Esophagus muscularis mucosa (tissue), 4 donors: ENCODE measurements at places on chromosomes 4 and X. TPM values are rescaled to one million over a fixed set of nuclear protein-coding genes. Genes with fewer than 3 reads are reported as not detected.

CCKAR gene
- 1.7 TPM for total RNA-seq

GRCh38 chrX:119755981-119756533 is 2.3 kb upstream of the SOWAHD start:
- no peak overlapping the region for H3K4me3 ChIP-seq
- H3K27me3 ChIP-seq, result no peaks in the 10 kb centered on the region
- DNase-seq, result no peak
- peaks cover 16% of the 10 kb centered on the region for H3K4me1 ChIP-seq
- no peak overlapping the region for H3K27ac ChIP-seq

GRCh38 chrX:29066516-29066915 is 479.3 kb downstream of the IL1RAPL1 start:
- no peaks in the 10 kb centered on the region for H3K36me3 ChIP-seq
- no peak overlapping the region for H3K27ac ChIP-seq
- no peaks in the 10 kb centered on the region for H3K4me1 ChIP-seq
- H3K27me3 ChIP-seq, result no peaks in the 10 kb centered on the region

- H3K4me1 ChIP-seq, result no peaks in the 10 kb centered on the region
- DNase-seq, result no peak
- no peak overlapping the region for H3K4me3 ChIP-seq
- H3K27ac ChIP-seq, result no peak overlapping the region
- no peaks in the 10 kb centered on the region for H3K36me3 ChIP-seq
- H3K27me3 ChIP-seq, result no peaks in the 10 kb centered on the region
Observed at GRCh38 chrX:139680356-139680755, 27.6 kb downstream of the MCF2 start.

DNA sequence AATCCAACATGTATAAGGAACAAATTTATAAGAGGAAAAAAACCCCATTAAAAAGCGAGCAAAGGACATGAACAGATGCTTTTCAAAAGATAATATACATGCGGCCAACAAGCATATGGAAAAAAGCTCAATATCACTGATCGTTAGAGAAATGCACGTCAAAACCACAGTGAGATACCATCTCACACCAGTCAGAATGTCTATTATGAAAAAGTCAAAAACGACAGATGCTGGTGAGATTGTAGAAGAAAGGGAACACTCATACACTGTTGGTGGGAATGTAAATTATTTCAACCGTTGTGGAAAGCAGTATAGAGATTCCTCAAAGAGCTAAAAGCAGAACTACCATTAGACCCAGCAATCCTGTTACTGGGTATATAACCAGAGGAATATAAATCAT is 465.4 kb downstream of the TMA16 start:
- no peak overlapping the region for H3K4me3 ChIP-seq
- H3K36me3 ChIP-seq, result no peaks in the 10 kb centered on the region
- H3K4me1 ChIP-seq, result no peaks in the 10 kb centered on the region
- no peaks in the 10 kb centered on the region for H3K27me3 ChIP-seq
- DNase-seq, result no peak

- no peak for DNase-seq
- H3K27me3 ChIP-seq, result no peaks in the 10 kb centered on the region
- no peaks in the 10 kb centered on the region for H3K36me3 ChIP-seq
Observed at GRCh38 chrX:12327836-12328235, 189.6 kb downstream of the FRMPD4 start.

- H3K27ac ChIP-seq, result no peak overlapping the region
- no peak for DNase-seq
Observed at GRCh38 chr4:138831948-138832347, 183.6 kb upstream of the NOCT start.

POU3F4 gene
- total RNA-seq, result not detected

FRAS1 gene
- 8.7 TPM for total RNA-seq

SLC2A9 gene
- total RNA-seq, result 7.1 TPM

WDFY3 gene
- 98.0 TPM for total RNA-seq

GATA1 gene
- total RNA-seq, result not detected

GRCh38 chrX:19003756-19004155 is 19.8 kb upstream of the PHKA2 start:
- no peak for DNase-seq
- H3K36me3 ChIP-seq, result no peaks in the 10 kb centered on the region
- no peak overlapping the region for H3K4me3 ChIP-seq
- H3K27me3 ChIP-seq, result no peaks in the 10 kb centered on the region
- H3K4me1 ChIP-seq, result peaks cover 11% of the 10 kb centered on the region
- no peak overlapping the region for H3K27ac ChIP-seq

DNA sequence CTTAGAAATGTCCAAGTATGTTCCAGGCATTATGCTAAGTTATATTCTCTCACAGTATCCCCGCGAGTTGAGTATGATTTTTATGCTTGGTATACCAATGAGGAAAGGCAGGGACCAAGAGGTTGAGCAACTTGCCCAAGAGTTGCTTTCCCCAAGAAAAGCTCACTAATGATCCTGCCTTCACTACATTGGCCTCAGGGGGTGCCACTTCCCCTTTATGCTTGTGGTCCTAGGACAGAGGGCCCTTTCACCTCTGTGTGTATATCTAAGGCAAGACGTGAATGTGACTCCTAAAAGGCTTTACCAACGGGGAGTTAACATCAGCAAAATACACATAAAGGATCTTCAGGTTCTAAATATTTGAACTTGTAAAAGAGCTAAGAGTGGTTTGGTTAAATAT is 164.4 kb upstream of the CPEB2 start:
- H3K27ac ChIP-seq, result no peak overlapping the region
- DNase-seq, result no peak
- H3K4me3 ChIP-seq, result no peak overlapping the region
- H3K27me3 ChIP-seq, result no peaks in the 10 kb centered on the region
- H3K4me1 ChIP-seq, result peaks cover 11% of the 10 kb centered on the region
- no peaks in the 10 kb centered on the region for H3K36me3 ChIP-seq

TMEM144 gene
- 2.0 TPM for total RNA-seq

RIBC1 gene
- 0.83 TPM for total RNA-seq

DNA sequence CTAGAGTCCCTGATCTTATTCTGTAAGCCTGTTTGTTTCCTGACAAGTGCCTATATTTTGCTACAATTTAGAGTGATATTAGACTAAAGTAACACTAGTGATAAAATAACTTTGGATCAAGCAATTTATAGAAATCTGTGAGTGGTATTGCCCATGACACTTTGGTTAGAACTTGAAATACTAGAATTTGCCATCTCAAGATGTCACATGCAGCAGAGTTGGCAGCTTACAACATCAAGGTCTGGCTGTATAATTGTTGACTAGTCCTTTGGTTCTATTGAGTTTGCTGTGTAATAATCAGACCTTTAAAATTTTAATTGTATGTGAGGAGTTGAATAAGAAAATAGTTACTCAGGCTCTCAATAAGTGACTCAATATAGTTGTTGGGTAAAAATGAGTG is 167.1 kb downstream of the RAPGEF2 start:
- H3K4me1 ChIP-seq, result peaks cover 49% of the 10 kb centered on the region
- H3K36me3 ChIP-seq, result no peaks in the 10 kb centered on the region
- no peak overlapping the region for H3K27ac ChIP-seq

DNA sequence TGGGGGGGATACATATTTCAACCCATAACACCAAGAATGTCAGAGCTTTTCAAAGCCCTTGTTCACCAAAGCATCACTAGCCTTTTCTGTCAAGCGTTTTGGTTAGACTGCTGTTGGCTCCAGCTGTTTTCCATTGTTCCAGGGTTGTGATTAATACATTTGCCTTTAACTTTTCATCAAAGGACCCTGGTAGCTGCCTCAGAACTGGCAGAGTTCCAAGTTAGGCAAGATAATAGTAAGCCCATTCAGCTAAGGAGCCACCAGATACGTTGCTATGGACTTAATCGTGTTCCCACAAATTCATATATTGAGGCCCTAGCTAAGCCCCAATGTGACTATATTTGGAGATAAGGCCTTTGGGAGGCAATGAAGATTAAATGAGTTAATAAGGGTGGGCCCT is 37.1 kb downstream of the ENOPH1 start:
- H3K4me1 ChIP-seq, result peaks cover 13% of the 10 kb centered on the region
- DNase-seq, result no peak
- no peaks in the 10 kb centered on the region for H3K27me3 ChIP-seq
- no peak overlapping the region for H3K4me3 ChIP-seq
- no peak overlapping the region for H3K27ac ChIP-seq
- H3K36me3 ChIP-seq, result no peaks in the 10 kb centered on the region

GRCh38 chr4:4248885-4249203 is 821 bp upstream of the TMEM128 start:
- no peaks in the 10 kb centered on the region for H3K27me3 ChIP-seq
- H3K4me1 ChIP-seq, result peaks cover 19% of the 10 kb centered on the region
- H3K36me3 ChIP-seq, result peaks cover 9% of the 10 kb centered on the region
- peak overlapping the region; percentile 94 for H3K27ac ChIP-seq
- DNase-seq, result no peak

AMTN gene
- not detected for total RNA-seq

GRCh38 chr4:176387571-176387970 is 67.8 kb downstream of the SPCS3 start:
- H3K36me3 ChIP-seq, result no peaks in the 10 kb centered on the region
- no peaks in the 10 kb centered on the region for H3K4me1 ChIP-seq
- no peak overlapping the region for H3K4me3 ChIP-seq
- no peaks in the 10 kb centered on the region for H3K27me3 ChIP-seq
- DNase-seq, result no peak

DNA sequence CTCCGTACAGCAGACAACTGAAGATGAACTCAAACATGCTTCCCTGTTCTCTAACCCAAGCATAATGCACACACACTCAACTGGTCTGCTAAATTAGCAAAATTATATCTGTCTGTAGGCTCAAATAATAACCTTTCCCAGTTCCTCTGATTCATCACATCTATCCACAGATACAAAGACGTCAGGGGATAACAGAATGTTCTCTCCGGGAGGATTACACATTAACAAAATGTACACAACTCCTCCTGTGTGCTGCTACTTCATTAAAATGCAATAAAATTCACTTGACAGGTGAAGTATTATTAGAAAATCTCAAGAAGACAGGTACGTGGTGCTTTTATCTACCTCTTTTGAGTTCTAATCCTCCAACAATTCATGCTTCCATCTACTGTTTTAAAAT is 57.4 kb downstream of the FAT1 start:
- H3K27ac ChIP-seq, result peak overlapping the region; percentile 76
- DNase-seq, result no peak
- peaks cover 42% of the 10 kb centered on the region for H3K4me1 ChIP-seq
- H3K4me3 ChIP-seq, result no peak overlapping the region

DNA sequence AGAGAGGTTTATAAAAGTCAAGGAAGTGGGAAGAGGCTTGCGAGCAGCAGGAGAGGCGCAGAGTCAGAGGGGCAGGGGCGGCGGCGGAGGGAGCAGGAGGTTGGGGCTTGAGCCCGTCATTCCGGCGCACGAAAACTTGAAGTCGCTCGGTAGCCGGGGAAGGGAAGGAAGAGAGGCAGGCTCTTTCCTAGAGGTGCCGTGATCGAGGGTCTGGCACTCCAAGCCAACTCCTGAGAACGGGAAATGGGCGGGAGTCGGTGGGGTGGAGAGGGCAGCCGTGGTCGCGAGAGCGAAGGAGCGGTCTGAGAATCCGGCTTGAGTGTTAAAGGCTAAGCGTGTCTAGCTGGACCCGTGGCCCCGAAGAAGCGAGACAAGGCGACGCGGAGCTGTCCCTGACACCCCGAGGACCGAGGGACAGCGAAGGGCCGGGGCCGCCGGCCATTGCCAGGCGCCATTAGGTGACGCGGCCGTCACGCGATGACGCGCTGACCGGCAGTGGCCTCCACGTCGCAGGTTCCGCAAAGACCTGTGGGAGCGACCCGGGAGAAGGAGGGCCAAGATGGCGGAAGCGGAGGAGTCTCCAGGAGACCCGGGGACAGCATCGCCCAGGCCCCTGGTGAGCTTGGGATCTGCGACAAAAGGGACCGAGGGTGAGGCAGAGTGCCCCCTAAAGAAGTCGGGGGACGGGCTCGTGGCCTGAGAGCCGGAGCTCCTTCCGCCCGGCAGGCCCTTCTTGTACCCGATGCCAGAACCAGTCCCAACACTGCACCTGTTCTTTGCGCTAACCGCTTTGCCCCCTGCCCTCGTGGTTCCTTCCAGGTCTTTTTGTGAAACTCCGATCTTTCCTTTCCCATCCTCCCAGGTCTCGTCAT is at the start of gene YIPF6:
Gene YIPF6 (plus strand): TSS at position 544 of the 872 bp plus-strand sequence. CDS start 16 bp downstream, at position 560.
- peak within 1 kb of the TSS; percentile 94 for H3K27ac ChIP-seq
- peaks cover 18% of the 10 kb centered on the region for H3K4me1 ChIP-seq
- DNase-seq, result peak; percentile 88
- H3K36me3 ChIP-seq, result no peaks in the 10 kb centered on the region

DNA sequence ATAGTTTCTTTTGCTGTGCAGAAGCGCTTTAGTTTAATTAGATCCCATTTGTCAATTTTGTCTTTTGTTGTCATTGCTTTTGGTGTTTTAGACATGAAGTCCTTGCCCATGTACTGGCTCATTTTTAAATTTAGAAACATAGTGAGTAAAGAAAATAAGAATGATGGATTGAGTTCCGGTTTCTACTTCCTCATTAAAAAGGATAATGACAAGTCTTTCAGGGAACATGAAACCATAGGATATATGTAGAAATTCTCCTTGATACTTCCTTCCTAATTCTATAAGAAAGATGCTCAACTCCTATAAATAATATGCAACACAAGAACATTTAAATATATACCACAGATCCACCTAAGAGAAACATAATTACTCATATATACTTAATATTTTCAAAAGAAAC is 240.9 kb downstream of the BANK1 start:
- H3K36me3 ChIP-seq, result no peaks in the 10 kb centered on the region
- H3K27ac ChIP-seq, result no peak overlapping the region
- no peaks in the 10 kb centered on the region for H3K27me3 ChIP-seq
- no peak for DNase-seq
- H3K4me3 ChIP-seq, result no peak overlapping the region
- H3K4me1 ChIP-seq, result no peaks in the 10 kb centered on the region

DNA sequence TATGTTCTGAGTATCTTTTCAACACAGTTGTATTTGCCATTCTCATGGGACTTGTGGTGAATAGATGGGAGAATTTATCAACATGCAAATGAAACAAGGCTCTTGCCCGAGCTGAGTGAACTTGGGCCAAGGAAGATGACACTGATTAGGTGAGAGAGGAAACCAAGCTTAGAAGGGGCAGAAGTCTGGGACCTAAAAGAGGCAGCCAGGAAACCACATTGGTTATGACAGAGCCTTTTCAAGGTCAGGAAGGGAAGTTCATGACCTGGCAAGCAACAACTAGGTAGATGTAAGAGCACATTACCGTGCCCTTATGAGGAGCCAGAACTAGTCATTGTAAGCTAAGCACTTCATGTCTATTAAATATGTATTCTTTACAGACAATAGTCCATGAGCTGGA is 590.3 kb downstream of the PACRGL start:
- H3K4me3 ChIP-seq, result no peak overlapping the region
- H3K4me1 ChIP-seq, result peaks cover 5% of the 10 kb centered on the region
- H3K27me3 ChIP-seq, result no peaks in the 10 kb centered on the region
- no peak for DNase-seq

CFAP99 gene
- not detected for total RNA-seq

CLRN2 gene
- not detected for total RNA-seq

GRCh38 chr4:68283714-68284113 is 38.2 kb upstream of the TMPRSS11B start:
- no peak overlapping the region for H3K4me3 ChIP-seq
- H3K36me3 ChIP-seq, result no peaks in the 10 kb centered on the region

DNA sequence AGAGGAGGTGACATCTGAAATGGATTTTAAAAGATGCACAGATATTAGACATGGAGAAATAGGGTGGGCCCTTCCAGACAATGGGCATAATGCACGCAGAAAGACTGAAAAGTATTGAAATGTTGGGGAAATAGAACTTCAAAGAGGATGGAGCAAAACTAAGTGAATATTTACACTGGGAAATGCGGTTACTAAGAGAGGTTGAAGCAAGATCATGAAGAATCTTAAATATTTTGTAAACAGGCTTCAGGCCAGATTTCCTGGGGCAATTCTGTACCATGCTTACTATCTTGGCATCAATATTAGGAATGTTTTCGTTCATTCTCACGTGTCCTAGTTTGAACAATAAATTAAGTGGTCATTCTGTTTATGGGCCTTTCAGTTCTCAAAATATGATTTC is 216.3 kb downstream of the ADAMTS3 start:
- no peaks in the 10 kb centered on the region for H3K36me3 ChIP-seq
- H3K4me3 ChIP-seq, result no peak overlapping the region
- H3K27me3 ChIP-seq, result no peaks in the 10 kb centered on the region
- H3K4me1 ChIP-seq, result no peaks in the 10 kb centered on the region
- no peak overlapping the region for H3K27ac ChIP-seq

SPATA18 gene
- total RNA-seq, result 7.5 TPM
